ENCODE measurements at places on chromosomes 13 and 19.

DNA sequence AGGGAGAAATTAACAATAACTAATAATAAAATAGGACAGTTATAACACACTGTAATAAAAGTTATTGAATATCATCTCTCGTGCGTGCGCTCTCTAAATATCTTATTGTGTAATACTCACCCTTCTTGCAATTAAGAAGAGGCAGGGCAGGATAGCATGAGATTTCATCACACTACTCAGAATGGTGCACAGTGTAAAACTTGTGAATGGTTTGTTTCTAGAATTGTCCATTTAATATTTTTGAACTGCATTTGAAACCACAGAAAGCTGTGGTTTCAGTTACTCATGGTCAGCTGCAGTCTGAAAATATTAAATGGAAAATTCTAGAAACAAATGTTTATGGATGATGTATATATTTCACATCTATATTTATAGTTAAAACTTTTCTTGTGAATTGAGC is 161.1 kb downstream of the DCT start:
- no peak for DNase-seq

DNA sequence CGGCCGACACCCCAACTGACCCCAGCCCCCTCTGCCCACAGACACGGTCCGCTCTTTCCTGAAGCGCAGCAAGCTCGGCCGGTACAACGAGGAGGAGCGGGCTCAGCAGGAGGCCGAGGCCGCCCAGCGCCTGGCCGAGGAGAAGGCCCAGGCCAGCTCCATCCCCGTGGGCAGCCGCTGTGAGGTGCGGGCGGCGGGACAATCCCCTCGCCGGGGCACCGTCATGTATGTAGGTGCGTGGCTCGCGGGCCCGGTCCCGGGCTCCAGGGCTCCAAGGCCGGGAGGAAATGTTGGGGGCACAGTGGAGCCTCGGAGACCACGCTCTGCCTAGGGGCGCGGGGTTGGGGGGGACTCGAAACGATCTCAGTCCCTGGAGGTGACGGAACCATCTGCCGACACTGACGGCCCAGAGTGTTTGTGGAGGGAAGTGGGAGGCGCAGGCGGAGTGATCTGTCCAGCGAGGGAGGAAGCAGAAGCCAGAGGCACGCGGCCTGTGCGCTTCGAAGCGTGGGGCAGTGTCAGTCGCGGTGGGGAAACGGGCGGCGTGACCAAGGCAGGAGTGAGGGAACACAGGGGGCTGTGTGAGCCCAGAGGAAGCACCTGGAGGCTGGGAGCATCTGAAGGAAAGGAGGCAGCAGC is 6.3 kb downstream of the TBCB start:
- DNase-seq, result no peak

DNA sequence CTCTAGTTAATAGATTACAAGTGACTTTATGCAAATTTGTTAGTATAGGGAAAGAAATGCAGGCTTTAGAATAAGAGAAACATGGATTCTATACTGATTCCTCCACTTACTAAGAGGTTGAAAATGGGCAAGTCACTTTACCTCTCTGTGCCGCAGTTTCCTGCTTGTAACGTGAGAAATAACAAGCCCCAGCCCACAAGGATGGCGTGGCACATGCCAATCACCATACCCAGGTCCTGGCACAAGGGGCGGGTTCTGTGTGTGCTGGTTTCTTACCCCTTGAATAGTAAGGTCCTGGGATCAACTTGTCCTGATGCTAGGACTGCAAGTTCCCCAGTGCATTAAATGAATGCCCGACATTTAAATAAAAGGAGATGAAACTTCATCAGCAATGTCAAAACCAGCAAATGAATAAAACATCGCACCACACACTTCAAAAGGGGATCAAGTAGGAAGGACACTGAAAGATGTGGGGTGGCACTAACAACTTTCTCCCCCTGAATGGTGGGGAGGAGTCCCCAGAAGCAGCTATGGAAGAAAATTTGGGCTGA is 7.9 kb upstream of the SIGLEC9 start:
- DNase-seq, result no peak

GRCh38 chr19:15976836-15977689 is 28.3 kb downstream of the OR10H4 start:
- DNase-seq, result no peak

DNA sequence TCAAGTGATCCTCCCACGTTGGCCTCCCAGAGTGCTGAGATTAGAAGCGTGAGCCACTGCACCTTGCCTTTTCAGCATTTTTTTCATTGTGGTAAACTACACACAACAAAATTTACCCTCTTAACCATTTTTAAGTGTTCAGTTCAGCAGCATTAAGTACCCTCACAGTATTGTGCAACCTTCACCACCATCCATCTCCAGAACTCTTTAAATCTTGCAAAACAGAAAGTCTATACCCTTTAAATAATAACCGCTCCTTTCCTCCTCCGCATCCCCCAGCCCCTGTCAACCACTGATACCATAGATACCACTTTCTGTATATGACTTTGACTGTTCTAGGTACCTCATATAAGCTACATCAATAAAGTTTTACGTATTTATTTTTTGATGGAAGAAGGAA is 20.8 kb upstream of the CASP14 start:
- no peak for DNase-seq

GRCh38 chr19:39282021-39282420 is 13.8 kb downstream of the IFNL2 start:
- DNase-seq, result no peak

DNA sequence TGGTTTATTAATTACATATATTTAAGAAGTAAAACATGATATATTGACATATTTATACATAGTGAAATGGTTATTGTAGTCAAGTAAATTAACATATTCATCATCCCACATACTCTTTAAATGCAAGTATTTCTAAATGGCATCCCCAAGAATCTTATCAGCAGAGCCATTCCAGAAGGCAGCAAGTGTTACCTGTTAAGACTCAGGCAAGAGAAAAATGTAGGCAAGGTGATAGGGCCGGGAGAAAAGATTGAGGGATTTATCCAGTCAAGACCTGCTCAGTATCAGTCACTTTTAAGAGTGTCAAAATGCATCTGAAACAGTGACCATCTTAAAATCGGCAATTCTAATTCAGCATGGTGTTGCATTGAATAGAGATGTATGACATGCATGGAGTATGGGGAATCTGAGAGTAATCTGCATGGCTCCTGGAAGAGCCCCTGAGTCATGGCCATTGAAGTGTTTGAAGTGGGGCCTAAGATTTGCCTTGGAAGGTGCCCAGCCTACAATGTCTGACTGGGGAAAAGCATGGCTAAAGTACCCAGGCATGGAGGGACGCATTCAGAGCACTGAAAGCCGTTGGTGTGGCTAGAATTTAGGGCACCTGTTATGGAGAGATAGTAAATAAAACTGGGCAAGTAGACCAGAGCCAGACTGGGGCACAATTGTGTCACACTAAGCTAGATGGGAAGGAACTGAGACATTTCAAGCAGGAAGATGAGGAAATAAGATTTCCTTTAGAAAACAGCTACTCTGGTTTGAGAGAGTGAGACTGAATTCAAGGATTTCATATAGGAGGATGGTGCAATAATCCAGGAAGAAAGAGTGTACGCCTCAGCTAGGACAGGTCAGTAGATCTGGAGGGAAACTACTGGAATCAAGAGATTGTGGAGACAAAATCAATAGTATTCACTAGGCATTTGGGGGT is 25.0 kb upstream of the C1QTNF9B start:
- DNase-seq, result no peak

DNA sequence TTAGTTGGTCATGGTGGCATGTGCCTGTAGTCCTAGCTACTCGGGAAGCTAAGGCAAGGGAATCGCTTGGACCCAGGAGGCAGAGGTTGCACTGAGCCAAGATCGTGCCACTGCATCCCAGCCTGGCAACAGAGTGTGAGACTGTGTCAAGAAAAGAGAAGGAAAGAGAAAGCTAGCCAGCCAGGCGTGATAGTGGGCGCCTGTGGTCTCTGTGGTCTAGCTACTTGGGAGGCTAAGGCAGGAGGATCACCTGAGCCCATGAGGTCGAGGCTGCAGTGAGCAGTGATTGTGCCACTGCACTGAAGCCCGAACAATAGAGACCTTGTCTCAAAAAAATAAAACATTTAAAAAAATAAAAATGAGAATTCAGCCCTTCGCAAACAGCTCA is 33.3 kb downstream of the TIMM13 start:
- DNase-seq, result no peak

- no peak for DNase-seq
Observed at GRCh38 chr13:70856025-70856424, 747.8 kb upstream of the KLHL1 start.

- DNase-seq, result peak; percentile 58
Observed at GRCh38 chr13:99124794-99125316, 75.8 kb upstream of the UBAC2 start.

DNA sequence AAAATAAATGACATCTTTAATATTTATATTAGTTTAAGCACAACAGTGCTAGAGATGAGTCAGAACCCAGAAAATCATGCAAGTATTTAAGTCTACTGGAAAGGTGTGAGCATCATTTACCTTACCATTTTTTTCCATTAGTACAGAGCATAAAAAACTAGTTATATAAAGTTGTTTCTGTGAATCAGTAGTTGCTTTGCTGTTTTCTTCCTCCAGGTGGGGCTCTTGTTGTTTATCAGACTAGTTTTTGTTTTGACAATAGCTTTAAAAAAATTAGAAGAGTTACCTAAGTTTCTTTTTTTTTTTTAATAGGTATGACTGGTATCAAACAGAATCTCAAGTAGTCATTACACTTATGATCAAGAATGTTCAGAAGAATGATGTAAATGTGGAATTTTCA is 12.7 kb downstream of the SUGT1 start:
- DNase-seq, result no peak

- DNase-seq, result no peak
Observed at GRCh38 chr13:113365971-113366588, 2.1 kb upstream of the GRTP1 start.

DNA sequence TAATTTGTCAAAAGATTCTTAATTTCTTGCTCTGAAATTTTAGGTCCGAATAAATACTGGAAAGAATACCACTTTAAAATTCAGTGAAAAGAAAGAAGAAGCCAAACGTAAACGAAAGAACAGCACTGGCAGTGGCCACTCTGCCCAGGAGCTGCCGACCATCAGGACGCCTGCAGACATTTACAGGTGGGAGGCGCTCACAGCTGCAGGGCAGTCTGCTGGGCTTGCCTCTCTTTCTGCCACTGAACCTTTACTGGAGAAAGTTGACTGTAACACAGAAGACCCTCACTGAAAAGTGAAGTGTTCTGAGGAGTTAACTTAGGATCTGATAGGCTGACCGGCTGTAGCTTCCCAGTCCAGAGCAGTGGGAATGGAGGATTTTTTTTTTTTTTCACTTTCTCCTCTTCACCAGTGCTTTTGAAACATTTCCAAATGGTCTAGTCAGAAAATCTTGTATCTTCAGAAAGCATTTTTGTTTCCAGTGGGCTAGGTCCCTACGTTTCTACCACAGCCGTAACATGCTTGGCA is 69.1 kb downstream of the URI1 start:
- DNase-seq, result no peak

DNA sequence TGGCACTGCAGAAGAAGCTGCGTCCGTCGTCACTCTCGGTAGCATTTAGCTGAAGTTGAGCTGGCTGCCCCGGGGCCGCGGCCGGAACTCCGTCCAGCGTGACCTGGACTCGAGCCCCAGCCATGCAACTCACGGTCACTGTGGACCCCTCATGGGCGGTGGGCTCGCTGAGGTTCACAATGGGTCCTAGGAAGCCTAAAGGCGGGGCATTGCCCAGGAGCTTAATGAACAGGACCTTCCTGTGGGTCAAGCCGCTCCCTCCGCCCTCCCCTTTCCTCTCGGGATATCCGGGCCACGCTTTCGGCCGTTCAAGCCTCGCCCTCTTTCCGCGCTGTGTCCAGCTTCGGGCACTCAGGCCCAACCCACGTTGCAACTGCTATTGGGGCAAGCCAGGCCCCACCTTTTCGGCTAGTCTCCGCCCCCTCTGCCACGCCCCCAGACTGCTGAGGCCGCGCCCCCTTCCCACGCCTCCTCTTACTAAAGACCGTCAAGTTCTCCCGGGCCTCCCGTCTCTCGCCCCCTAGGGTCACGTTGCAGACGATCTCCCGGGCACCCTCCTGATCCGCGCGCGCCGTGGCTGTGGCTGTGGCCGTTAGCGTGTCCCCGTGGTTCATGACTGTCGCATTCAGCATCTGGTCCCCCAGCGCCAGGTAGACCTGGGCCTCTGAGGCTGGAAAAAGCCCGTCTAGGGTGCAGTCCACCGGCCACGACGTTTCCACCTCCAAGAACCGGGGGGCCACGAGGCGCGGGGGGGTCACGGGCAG is 1.4 kb upstream of the RAVER1 start:
- DNase-seq, result no peak

DNA sequence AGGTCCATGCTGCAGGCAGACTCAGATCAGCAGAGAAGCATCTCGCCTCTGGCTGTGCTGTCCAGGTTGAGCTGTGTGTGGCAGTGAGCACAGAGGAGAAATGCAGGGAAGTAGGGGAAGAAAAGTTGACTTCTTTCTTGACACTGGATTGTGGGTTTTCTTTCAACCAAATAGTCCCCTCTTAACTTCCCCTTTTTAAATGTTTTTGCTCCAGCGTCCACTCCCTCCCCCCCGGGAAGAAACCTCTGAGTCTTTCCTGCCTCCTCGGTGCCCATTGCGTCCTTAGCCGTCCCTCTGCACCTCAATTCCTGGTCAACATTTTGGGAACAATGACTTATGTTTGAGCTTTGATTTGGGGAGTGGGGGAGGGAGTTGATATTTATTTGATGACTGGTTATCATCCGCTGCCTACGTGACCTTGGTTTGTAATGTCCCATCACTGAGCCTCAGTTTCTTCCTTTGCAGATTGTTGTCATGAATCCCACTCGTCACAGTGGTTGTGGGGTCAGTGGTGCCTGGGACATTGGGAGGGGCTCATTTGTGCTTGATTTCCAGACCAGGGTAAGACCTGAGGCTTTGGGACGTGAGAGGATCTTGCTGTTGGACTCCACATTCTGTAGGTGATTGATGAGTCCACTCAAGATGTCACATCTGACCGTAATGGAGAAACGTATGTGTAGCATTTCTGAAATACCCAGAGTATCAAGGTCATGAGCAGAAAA is at the start of gene LILRB2:
Gene LILRB2 (minus strand): TSS at position 104 of the 722 bp plus-strand sequence. CDS start 614 bp downstream, outside the sequence.
- no peak for DNase-seq

GRCh38 chr19:21587117-21587461 is 81.7 kb downstream of the ZNF429 start:
- DNase-seq, result no peak

DNA sequence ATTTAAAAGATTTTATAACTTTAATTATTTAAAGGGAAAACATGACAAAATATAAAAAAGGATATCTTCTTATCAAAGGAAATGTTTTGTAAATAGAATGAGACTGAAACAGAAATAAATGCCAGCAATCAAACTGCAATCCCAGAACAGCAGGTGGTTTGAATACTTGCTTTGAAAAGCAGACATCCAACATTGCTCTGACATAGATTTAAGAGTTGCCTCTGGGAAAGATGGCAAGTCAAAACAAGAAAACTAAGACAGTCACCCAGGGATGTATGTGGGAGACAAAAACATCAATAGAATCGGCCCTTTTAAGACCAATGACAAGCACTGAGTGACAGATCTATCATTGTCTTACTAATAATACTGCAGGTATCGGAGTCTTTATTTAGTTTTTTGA is 789.7 kb upstream of the GPC6 start:
- no peak for DNase-seq

All from GM13977 (cell line).